NCI-H774 (cell line): ENCODE measurements at places on chromosomes 6 and 20.

- DNase-seq: no peak
Measured at GRCh38 chr6:157060440-157060952, 262.8 kb downstream of the TMEM242 start.

GRCh38 chr20:4617019-4617418 is 104.7 kb upstream of the PRND start:
- DNase-seq: no peak

DNA sequence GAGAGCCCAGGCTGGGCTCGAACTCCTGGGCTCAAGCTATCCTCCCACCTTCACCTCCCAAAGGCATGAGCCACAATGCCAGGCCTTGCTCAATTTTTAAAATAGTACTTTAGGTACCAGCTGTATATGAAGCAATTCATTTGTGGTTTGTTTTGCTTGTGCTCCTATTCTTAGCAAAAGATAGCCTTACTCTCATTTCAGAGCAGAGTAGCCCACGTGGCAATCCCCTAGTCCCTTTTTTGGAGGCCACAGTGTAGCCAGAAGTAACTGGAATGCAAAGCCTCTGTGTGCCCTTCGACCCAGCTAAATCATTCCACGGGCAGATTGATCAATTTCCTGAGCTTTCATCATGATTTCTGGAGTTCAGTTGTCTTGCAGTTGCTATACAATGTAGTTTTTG is 372.2 kb downstream of the NRN1 start:
- no peak for DNase-seq

DNA sequence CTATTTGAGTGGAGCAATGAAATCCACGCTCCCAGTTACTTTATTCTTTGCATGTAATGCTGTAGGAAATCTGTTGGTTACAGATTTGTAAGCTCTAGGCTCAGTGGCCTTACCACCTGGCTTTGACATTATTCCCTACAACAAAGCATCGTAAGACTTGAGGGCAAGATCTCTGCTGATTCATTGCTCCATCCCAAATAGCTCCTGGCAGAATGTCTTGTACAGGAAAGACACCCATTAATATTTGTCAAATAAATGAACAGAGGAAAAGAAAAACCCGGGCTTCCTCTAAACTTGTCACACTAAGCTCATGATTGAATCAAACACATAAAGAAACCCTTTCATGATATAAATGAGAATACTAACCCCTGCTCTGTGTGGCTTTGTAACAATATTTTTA is 357.5 kb upstream of the RNF217 start:
- no peak for DNase-seq

DNA sequence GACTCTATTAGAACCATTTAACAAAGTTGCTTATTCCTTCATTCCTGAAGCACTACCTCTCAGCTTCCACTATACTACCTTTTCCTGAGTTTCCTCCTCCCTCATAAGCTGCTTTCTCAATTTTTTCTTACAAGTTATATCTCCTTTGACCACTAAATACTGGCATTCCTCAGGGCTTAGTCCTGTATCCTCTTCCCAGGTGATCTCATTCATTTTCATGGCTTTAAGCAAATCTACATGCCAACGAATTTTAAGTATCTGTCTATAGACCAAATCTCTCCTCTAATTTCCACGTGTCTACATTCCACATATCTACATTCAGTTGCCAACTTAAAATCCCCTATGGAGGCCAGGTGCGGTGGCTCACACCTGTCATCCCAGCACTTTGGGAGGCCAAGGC is 134.7 kb downstream of the BTBD9 start:
- DNase-seq: no peak

DNA sequence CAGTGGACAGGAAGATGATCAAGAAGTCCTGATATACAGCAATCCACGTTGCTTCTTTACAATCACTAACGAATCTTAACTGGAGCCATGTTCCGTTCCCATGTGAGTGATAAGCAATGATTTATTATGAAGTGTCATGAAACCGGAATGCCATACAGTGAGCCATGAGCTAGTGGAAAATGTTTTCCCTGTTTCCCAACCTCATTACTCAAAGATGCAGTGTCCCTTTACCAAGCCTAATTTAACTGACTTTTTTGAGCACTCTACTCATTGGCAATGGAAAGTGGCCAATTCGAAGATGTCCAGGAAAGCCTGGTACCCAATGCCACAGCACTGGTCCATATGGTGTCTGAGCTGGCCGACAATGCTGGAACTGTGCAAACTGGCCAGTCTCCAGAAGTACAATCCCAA is 148.3 kb downstream of the ZNF217 start:
- DNase-seq: no peak

DNA sequence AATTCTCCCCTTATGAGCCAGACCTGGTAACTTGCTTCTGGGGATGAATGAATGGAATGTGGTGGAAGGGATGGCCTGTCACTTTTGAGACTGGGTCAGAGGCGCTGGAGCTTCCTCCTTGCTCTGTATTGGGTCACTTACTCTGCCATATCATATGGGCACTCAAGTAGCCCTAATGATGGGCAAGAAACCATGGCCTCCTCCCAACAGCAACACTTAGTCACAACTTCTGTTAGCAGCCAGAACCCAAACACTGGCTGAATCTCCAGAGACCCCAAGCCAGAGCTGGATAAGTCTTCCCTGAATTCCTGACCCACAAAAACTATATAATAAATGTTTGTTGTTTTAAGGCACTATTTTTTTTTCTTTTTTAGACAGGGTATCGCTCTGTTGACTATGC is 5.5 kb downstream of the E2F1 start:
- DNase-seq: no peak

DNA sequence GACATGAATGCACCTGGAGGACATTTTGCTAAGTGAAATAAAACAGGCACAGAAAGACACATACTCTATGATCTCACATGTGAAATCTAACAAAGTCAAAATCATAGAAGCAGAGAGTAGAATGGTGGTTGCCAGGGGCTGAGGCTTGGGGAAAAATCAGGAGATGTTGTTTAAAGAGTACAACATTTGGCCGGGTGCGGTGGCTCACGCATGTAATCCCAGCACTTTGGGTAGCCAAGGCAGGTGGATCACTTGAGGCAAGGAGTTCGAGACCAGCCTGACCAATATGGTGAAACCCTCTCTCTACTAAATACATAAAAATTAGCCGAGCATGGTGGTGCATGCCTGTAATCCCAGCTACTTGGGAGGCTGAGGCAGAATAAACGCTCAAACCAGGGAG is 26.0 kb upstream of the LOC128125822 start:
- no peak for DNase-seq

DNA sequence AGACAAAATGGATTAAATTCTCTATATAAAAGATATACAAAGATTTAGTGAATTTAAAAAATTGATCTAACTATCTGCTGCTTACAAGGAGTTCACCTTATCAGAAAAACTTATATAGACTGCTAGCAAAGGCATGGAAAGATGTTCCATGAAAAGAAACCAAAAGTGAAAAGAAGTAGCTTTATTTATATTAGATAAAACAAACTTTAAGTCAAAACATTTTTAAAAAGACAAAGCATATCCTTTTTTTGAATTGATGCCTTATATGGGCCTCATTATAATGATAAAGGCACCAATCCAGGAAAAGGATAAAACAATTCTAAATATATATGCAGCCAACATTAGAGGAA is 334.2 kb downstream of the MEI4 start:
- no peak for DNase-seq

DNA sequence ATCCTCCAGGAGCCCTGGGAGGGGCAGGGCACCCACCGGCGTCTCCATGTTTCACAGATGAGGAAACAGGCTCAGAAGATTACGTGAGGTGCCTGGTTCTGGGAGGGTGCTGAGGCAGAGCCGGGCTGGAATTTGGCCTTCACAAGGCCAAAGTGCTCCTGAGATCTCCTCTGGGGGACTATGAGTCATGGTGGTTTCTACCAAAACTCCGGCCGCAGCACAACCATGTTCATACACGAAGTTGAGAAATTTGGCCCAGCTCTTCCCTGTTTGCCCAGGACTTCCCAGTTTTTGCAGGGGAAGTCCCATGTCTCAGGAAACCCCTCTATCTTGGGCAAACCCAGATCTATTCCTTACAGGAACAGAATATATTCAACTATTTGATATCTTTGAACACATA is 172.9 kb upstream of the CDYL start:
- DNase-seq: no peak

- peak; percentile 83 for DNase-seq
Measured at GRCh38 chr6:8939615-8940014, 504.3 kb upstream of the SLC35B3 start.
